ENCODE measurements at places on chromosomes 11 and 22.

DNA sequence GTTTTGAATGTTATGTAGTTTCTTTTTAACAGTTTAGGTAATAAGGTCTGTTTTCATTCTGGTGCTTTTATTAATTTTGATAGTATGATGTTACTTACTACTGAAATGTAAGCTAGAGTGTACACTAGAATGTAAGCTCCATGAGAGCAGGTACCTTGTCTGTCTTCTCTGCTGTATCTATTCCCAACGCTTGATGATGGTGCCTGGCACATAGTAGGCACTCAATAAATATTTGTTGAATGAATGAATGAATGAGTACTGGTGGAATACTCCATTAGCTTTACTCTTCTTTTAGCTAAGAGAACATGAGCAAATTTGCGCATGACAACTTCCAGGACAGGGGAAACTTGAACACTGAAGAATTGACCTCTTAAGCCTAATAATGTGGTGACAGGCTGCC is 6.6 kb upstream of the NAT10 start:
- no peak for DNase-seq

DNA sequence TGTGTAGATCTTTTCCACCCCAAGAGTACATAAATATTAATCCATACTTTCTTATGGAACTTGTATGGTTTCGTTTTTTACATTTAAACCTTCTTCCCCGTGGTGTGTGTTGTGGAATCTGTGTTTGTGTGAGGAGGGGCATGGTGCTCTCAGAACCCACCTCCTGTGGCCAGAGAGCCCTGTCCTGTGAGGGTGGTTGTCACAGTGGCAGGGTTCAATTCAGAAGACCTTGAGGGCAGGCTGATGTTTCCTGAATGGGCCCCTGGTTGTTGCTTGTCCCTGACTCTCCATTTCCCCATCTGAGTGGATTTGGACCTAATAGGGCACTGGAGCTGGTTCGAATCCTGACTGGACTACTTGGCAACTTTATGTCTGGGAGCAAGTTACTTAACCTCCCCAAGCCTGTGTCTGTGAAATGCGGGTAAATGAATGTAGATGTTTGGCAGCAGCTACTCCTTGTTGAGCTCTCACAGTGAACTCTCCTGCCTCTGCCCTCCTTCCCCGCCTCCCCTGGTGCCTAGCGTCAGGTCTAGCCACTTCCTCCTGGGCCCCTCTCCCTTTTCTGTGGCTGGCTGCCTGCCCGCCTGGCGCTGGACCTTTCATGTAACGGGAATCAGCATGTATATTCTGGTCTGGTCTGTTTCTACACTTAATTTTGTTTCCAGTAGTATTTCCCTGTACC is 7.3 kb downstream of the NEAT1 start:
- peak; percentile 64 for DNase-seq

DNA sequence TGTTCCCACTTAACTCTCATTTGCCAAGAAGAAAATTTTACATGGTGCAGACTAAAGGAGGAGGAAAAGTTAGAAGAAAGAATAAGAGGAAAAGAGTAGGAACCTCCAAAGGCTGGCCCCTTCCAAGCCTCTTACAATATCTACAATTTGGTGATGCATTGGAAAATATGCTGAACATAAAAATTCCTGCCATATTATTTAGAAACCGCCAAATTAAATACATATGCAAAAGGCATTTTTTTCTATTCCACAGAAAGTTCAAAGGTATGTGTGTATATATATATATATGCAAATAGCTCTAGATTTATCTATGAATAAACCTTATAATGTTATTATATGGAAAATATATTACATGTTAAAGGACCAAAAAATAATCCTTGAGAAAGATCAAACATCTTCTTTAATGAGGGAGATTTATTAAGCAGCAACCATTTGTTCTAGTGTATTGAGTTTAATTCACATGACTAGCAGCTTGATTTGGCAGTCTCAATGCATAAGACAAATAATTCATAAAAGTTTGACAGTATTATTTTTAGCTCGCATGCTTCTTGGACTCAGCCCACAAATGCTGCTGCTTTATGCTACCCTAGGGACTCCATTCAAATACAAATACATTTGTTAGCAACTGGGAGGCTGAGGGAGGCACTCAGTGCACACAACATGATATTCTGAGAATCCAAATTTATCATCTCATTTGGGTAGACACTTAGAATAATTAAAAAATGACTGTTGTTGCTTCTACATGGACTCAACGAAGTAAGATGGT is 184.9 kb downstream of the SBF2 start:
- DNase-seq: peak; percentile 59

DNA sequence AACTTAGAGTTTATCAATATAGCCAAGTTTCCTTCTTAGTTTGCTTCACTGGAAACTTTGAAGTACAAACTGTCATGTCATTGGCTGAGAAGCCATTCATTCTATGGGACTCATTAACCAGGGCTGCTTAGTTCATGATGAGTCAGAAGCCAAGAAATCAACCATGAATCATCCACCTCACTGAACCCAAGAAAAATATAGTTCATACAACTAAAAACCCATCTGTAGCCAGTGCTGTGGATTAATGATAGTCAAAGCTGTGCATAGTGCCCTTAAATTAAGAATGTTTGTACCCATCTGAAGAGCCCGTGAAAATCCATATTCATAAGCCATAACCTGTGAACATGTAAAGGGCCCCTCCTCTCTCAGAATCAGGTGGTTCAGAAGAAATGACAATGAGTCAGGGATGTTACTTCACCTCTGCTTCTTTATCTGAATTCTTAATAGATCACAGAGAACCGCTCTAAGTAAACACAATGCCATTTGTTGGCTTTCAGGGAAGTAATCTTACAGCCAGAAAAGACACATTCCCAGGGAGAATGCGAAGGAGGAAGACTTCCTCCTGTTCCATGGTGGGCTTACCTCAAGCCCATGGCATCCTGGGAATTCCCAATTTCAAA is 25.4 kb downstream of the MMP20 start:
- DNase-seq: no peak

DNA sequence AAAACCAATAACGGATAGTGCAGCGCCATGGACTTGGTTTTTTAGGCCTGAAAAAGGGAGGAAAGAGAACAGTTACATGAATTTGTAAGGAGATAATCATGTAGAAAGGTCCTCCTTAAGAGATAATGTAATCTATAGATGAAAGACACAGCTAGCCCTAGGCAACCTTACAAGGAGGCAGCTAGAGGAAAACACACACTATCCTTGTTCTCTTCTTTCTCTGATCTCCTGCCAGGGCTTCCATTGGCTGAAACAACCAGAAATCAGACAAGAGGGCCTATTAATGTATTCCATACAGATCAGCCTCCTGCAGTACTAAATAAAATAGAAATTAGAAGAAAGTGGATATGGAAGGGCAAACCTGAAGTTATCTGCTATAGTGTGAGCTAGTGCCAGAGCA is 53.0 kb downstream of the KCNA4 start:
- DNase-seq: no peak

DNA sequence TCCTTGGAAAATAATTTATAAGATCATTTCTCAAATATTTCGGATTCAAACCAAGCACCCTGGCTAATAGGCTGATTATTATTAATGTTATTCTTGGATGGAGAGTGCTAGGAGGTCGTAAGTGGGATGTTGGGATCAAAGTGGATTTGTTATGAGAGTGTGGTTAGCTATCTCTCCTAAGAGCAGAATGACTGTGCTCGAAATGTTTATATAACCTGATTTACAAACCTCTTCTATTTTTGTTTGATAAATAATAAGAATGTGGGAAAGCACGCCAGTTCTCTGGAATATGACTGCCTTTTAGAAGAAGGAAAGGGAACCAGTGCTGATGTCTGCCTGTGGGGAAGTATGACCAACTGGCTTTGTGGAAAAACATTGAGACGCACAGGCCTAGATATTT is 527.5 kb downstream of the NTM start:
- DNase-seq: no peak

- DNase-seq: no peak
Measured at GRCh38 chr22:22161924-22162851, 82.4 kb upstream of the VPREB1 start.

DNA sequence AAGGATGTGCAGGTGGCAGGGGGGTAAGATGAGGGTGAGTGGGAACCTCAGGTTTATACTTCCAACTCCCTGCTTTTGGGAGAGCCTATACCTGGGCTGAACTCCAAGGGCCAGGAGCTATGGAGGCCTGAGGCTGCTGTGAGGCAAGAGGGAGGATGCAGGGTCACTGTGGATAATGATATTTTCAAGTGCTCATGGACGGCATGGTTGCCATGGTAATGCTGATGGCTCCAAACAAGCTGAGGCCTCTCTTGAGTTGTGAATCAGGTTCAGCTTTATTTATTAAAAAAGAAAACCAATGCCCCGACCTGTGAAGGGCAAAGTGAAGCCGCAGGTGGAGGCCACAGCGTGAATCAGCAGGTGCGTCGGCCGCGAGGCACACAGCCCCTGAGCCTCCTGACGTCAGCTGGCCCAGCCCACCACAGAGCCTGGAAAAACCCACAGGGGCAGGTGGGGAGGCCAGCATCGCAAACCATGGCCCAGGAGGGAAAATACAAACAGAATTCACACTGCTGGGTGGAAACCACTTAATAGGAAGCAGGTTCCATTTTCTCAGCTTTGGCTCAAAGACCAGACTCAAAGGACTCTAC is 17.4 kb upstream of the CREB3L1 start:
- no peak for DNase-seq

GRCh38 chr11:106917973-106918372 is 100.3 kb downstream of the GUCY1A2 start:
- peak; percentile 37 for DNase-seq

GRCh38 chr11:10498426-10499250 is 42.3 kb downstream of the RNF141 start:
- no peak for DNase-seq

- DNase-seq: no peak
Measured at GRCh38 chr22:30116362-30117117, 36.3 kb downstream of the HORMAD2 start.

- DNase-seq: no peak
Measured at GRCh38 chr22:50517495-50518260, 7.7 kb downstream of the SCO2 start.

GRCh38 chr11:47986742-47987141 is 6.4 kb downstream of the PTPRJ start:
- DNase-seq: no peak

GRCh38 chr11:112844517-112844916 is 116.7 kb upstream of the NCAM1 start:
- peak; percentile 27 for DNase-seq

- DNase-seq: no peak
Measured at GRCh38 chr22:37672920-37673455, 2.4 kb upstream of the LGALS1 start.

DNA sequence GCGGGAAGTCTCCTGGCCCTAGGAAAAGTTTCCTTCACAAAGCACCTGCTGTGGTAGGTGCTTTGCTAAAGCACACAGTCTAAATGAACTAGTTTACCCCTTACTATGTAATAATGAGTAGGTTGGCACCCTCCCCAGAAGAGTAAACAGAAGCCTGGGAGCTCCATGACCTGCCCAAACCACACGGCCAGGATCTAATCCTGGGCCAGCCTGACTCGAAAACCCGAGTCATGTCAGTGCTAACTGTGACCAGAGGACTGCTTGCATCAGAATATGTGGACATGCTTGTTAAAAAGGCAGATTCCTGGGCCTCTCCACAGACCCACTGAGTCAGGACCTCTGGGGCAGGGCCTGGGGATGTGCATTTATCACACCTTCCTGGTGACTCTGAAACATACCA is 67.7 kb downstream of the PANX1 start:
- no peak for DNase-seq

GRCh38 chr11:70506658-70506970 is 108.3 kb downstream of the CTTN start:
- no peak for DNase-seq

DNA sequence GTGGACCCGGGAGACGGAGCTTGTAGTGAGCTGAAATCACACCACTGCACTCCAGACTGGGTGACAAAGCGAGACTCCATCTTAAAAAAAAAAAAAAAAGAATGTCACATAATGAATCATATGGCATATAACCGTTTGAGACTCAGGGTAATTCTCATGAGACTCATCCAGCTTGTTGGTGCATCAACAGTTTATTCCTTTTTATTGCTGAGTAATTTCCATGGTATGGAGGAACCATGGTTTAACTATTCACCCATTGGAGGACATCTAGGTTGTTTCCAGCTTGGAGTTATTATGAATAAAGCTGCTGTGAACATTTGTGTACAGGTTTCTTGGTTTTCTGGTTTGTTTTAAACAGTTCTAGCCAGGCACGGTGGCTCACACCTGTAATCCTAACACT is 25.3 kb downstream of the PPARA start:
- DNase-seq: no peak

- DNase-seq: no peak
Measured at GRCh38 chr11:116993599-116993998, 104.6 kb downstream of the SIK3 start.

DNA sequence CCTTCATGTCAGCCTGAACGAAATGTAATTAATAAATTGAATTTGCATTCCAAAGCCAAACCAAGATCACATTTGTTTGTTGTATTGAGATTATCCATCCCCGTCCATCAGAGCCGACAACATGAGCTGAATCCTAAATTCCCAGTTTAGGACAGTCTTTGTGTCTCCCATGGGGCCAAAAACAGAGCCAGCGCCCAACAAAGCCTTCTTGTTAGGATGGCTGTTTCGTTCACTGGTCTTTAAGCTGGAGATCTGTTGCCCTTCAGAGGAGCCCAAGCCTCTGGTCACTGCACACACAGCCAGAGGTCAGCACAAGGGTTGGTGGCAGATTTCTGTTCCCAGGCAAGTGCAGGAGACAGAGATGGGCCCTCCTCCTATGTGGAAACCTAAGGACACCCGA is 25.8 kb downstream of the DSCAML1 start:
- DNase-seq: no peak

GRCh38 chr11:225734-226453 is 10.2 kb downstream of the SIRT3 start:
- no peak for DNase-seq

- no peak for DNase-seq
Measured at GRCh38 chr11:47212938-47213337, 1.8 kb upstream of the DDB2 start.

DNA sequence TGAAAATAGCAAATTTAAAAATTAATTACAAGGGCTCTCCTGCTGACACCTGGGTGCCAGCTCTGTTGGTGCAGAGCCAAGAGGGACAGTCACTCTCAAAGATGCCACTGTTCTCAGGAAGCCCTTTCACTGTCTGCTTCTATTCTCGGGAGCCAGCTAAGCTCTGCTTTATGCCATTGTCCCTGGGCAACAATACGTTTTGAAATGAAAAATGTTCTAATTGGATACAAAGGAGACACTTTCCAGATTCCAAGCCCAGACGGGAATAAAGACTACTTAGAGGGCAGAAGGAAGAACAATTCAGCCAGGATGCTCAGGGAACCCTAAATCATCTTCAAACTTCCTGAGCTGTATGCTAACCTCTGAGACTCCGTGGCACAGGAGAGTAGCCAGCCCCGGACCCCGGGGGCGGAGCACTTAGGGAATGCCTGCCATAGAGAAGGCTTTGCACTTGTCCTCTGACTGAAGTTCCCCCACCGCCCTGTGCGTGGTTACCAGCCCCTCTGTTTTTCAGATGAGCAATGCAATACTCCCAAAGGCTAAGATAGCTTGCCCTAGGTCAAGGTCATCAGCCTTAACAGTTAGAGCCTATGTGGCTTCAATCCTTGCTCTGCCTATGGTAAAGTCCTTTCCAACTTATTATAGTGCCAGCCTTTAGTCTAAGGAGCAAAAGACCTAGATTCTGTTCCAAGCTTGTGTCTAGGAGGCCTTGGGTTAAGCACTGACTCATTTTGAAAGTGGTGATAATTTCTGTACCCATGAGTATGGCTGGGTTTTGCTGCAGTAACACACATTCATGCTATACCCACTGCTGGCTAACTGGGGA is 150.9 kb downstream of the CACNA1I start:
- peak; percentile 25 for DNase-seq

GRCh38 chr22:22740560-22741276 is 96.3 kb downstream of the GGTLC2 start:
- DNase-seq: no peak

Data from testis (tissue), 5 donors.